Bladder microvascular endothelial cell (primary cell): ENCODE measurements at places on chromosomes 1 and 21. TPM values are rescaled to one million over a fixed set of nuclear protein-coding genes. Genes with fewer than 3 reads are reported as not detected.

The CDA gene
- total RNA-seq, result 0.32 and 1.4 TPM in 2 replicates

The TCEA3 gene
- 0.63 and 1.8 TPM in 2 replicates for total RNA-seq

The PADI3 gene
- total RNA-seq, result not detected in 2 replicates

The LCE2C gene
- not detected in 2 replicates for total RNA-seq

The CHI3L1 gene
- total RNA-seq, result not detected in 2 replicates

The PHLDA3 gene
- total RNA-seq, result 31.6 and 56.5 TPM in 2 replicates

The RIMS3 gene
- 0.16 and 0.25 TPM in 2 replicates for total RNA-seq

The ZNF644 gene
- 33.5 and 66.2 TPM in 2 replicates for total RNA-seq

The OR2T34 gene
- total RNA-seq, result not detected in 2 replicates

The CD5L gene
- total RNA-seq, result 0.06 TPM in 1 of 2 replicates, not detected in the other

The SIM2 gene
- total RNA-seq, result not detected in 2 replicates

The C1orf216 gene
- 16.2 and 22.3 TPM in 2 replicates for total RNA-seq

The ITPKB gene
- 21.4 and 38.4 TPM in 2 replicates for total RNA-seq

The PIK3R3 gene
- total RNA-seq, result 9.4 and 13.3 TPM in 2 replicates

The LMX1A gene
- 0.13 TPM in 1 of 2 replicates, not detected in the other for total RNA-seq

The MCOLN2 gene
- not detected in 2 replicates for total RNA-seq

The CLSTN1 gene
- total RNA-seq, result 62.3 and 132 TPM in 2 replicates

The LRRIQ3 gene
- total RNA-seq, result 0.16 and 0.38 TPM in 2 replicates

The GUCA2A gene
- not detected in 2 replicates for total RNA-seq

The CYP4Z1 gene
- total RNA-seq, result 0.19 TPM in 1 of 2 replicates, not detected in the other

The CCDC27 gene
- total RNA-seq, result not detected in 2 replicates

The BRDT gene
- total RNA-seq, result not detected in 2 replicates

The HRNR gene
- total RNA-seq, result not detected in 2 replicates

The COQ8A gene
- 10.2 and 20.7 TPM in 2 replicates for total RNA-seq

The VHLL gene
- 0.19 TPM in 1 of 2 replicates, not detected in the other for total RNA-seq

The SERTAD4 gene
- total RNA-seq, result 1.8 and 2.6 TPM in 2 replicates

The HTR1D gene
- 0.49 and 0.69 TPM in 2 replicates for total RNA-seq

The KRTAP19-1 gene
- total RNA-seq, result not detected in 2 replicates

The PROK1 gene
- total RNA-seq, result not detected in 2 replicates

The PGLYRP4 gene
- not detected in 2 replicates for total RNA-seq

The B4GALT2 gene
- 42.6 and 49.8 TPM in 2 replicates for total RNA-seq

The TRNP1 gene
- 5.2 and 5.8 TPM in 2 replicates for total RNA-seq

The RPL22 gene
- total RNA-seq, result 140 and 147 TPM in 2 replicates

The DTL gene
- 10.0 and 11.6 TPM in 2 replicates for total RNA-seq

The RNU1-4 gene
- 509 and 6,751 TPM in 2 replicates for total RNA-seq

The SCAMP3 gene
- total RNA-seq, result 27.2 and 45.4 TPM in 2 replicates

The KPRP gene
- not detected in 2 replicates for total RNA-seq

The SSX2IP gene
- 1.6 and 3.3 TPM in 2 replicates for total RNA-seq

The DNASE2B gene
- under 0.01 TPM in 1 of 2 replicates, not detected in the other for total RNA-seq

The CRNN gene
- total RNA-seq, result not detected in 2 replicates

The HSD3B1 gene
- not detected in 2 replicates for total RNA-seq

The LHX8 gene
- not detected in 2 replicates for total RNA-seq

The KRTAP12-2 gene
- total RNA-seq, result not detected in 2 replicates

The TINAGL1 gene
- total RNA-seq, result 331 and 542 TPM in 2 replicates

The OR6P1 gene
- not detected in 2 replicates for total RNA-seq

The MEGF6 gene
- total RNA-seq, result 30.8 and 274 TPM in 2 replicates

The SDHB gene
- 127 and 133 TPM in 2 replicates for total RNA-seq

The OR6N1 gene
- total RNA-seq, result not detected in 2 replicates

The S100A3 gene
- 0.50 and 3.1 TPM in 2 replicates for total RNA-seq

The C1QTNF12 gene
- 0.32 and 0.57 TPM in 2 replicates for total RNA-seq

The TSSK3 gene
- total RNA-seq, result 0.13 TPM in 1 of 2 replicates, not detected in the other

The WNT4 gene
- total RNA-seq, result 0.25 and 0.32 TPM in 2 replicates

The FAM177B gene
- not detected in 2 replicates for total RNA-seq
